ENCODE measurements at places on chromosomes 1 and 21.

- DNase-seq = peak; percentile 57
Measured at GRCh38 chr21:39867198-39867650, at the start of gene PCP4. Gene PCP4 (plus strand): TSS chr21:39867438. CDS start chr21:39867502, 64 bp downstream.

- DNase-seq = peak; percentile 32
Measured at GRCh38 chr1:236522937-236523703, 662 bp upstream of the LGALS8 start.

DNA sequence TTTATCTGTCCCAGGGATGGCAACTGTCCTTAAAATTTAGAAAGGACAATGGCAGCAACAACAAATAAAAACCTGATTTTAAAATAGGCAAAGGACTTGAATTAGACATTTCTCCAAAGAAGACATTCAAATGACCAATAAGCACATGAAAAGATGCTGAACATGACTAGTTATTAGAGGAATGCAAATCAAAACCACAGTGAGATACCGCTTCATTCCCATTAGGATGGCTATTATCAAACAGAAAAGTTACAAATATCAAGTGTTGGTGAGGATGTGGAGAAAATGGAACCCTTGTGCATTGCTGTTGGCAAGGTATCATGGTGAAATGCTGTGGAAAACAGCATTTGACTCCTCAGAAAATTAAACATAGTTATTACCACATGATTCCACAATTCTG, 120.7 kb downstream of the CRB1 start:
- DNase-seq = no peak

GRCh38 chr1:42433369-42433768, 22.5 kb downstream of the ZMYND12 start:
- DNase-seq = no peak

- DNase-seq = no peak
Measured at GRCh38 chr1:28031173-28031572, 57.2 kb downstream of the EYA3 start.
